Activated T-helper 17 cell treated with anti-CD3 and anti-CD28 coated beads, Interleukin-2, amount 50 U/mL, for 72 hours (primary cell): ENCODE measurements at places on chromosomes 4 and X.

DNA sequence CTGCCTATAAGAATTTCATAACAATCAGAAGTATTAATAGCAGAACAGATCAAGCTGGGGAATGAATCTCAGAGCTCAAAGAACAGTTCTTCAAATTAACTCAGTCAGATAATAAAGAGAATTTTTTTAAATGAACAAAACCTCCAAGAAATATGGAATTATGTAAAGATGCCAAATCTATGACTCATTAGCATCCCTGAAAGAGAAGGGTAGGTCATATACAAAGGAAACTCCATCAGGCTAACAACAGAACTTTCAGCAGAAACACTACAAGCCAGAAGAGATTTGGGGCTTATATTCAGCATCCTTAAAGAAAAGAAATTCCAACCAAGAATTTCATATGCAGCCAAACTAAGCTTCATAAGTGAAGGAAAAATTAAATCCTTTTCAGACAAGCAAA, 28.6 kb downstream of the CBR4 start:
- ATAC-seq: no peak

DNA sequence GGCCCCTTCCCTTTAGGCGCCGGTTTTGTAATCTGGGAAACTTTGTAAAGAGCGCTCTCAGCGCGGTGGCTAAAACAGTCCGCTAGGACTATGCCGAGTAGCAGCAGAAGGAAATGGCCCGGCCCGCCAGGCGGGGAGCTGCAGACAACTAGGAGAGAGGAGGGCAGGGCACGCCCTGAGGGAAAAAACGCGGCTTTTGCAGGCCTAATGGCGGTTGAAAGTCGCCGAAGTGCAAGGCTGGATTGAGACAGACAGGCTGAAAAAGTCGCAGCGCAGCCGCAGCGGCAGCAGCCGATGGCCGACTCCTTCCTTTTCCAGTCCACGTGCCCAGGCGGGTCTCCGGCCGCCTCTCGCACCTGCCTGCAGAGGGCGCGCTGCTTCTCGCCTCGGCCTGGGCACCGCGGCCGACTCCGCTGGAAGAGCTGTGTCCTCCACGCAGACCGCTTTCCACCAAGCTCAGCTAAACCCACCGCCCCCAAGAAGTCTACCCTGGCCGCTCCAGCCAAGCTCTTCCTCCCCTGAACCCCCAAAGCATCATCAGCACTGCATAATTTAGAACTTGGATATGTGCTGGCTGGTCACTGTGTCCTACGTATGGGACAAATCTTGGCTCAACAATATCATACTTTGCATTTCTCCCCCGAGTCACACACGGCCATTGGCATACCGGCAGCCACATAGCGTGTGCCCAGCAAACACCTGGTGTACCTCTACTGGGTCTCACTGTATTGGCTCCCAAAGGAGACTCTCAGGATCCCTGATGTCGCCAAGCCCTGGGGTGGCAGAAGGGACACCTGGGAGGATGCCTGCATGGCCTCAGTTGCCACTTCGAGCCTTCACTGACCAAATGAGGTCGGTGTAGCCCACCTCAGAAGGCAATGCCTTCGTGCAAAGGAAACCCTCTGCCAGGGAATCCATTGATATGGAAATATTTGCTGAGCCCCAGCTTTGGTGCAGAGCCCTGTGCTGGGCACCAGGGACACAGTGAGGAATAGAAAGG, 14.5 kb downstream of the SLC25A5 start:
- H3K4me1 ChIP-seq: no peaks in the 10 kb centered on the region
- H3K27ac ChIP-seq: no peak overlapping the region
- peak overlapping the region; percentile 71 for H3K4me3 ChIP-seq
- peak; percentile 97 for ATAC-seq

DNA sequence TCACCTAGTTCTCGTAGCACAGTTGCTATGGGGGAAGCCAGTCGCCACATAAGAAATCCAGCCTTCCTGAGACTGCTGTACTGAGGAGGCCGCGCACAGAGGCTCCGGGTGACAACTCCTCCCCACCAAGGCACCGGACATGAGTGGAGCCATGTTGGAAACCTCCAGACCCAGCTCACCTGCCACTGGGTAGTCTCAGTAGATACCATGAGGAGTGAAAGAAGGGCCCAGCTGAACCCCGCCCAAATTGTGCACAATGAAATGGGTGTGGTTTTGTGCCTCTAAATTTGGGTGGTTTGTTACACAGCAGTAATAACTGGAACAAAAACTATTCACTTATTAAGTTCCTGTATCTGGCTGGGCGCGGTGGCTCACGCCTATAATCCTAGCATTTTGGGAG, 198.7 kb downstream of the BCOR start:
- peaks cover 6% of the 10 kb centered on the region for H3K4me1 ChIP-seq
- no peak overlapping the region for H3K4me3 ChIP-seq

GRCh38 chr4:2948895-2949781, 14.1 kb downstream of the NOP14 start:
- no peak overlapping the region for H3K4me3 ChIP-seq
- peaks cover 100% of the 10 kb centered on the region for H3K36me3 ChIP-seq
- H3K4me1 ChIP-seq: peaks cover 22% of the 10 kb centered on the region
- peak overlapping the region; percentile 90 for H3K27ac ChIP-seq
- no peaks in the 10 kb centered on the region for H3K27me3 ChIP-seq

DNA sequence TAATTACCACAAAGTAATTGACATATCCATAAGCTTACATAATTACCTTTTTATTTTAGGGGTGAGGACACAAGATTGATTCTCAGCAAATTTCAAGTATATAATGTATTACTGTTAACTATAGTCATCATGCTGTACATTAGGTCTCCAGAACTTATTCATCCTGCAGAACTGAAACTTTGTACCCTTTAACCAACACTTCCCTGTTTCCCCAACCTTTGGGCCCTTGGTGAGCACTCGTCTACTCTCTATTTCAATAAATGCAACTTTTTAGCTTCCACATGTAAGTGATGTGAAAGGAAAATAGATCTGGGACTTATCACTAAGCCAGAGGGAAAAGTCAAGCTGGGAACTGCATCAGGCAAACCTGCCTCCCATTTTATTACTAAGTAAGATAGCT, 33.6 kb upstream of the CCNG2 start:
- peaks cover 4% of the 10 kb centered on the region for H3K27me3 ChIP-seq
- H3K4me1 ChIP-seq: no peaks in the 10 kb centered on the region
- H3K27ac ChIP-seq: no peak overlapping the region
- no peak overlapping the region for H3K4me3 ChIP-seq

- no peak overlapping the region for H3K27ac ChIP-seq
- no peaks in the 10 kb centered on the region for H3K36me3 ChIP-seq
- no peak for ATAC-seq
- no peak overlapping the region for H3K4me3 ChIP-seq
These were observed 168.8 kb upstream of the FAM47A start for GRCh38 chrX:34300871-34301270.

GRCh38 chrX:39613482-39613995, 484.2 kb downstream of the BCOR start:
- H3K27me3 ChIP-seq: no peaks in the 10 kb centered on the region
- H3K4me3 ChIP-seq: peak overlapping the region; percentile 84
- peaks cover 9% of the 10 kb centered on the region for H3K36me3 ChIP-seq
- peaks cover 25% of the 10 kb centered on the region for H3K4me1 ChIP-seq
- peak overlapping the region; percentile 91 for H3K27ac ChIP-seq

DNA sequence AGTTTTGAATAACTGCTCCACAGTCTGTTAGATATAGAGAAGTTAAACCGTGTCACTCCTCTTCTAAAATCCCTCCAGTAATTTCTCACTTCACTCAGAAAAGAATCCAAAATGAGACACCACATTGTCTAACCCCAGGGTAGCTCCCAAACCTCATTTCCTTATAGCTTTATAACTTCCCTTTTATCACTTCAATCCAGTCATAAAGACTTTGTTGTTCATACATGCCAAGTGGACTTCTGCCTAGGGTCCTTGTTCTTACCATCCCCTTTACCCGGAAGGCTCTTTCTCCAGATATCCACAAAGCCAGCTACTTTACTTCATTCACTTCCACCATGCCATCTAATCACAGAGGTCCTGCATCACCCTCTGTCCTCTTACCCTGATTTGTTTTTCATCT, 156.2 kb downstream of the GABRB1 start:
- no peak overlapping the region for H3K27ac ChIP-seq
- ATAC-seq: no peak
- H3K4me1 ChIP-seq: no peaks in the 10 kb centered on the region
- H3K27me3 ChIP-seq: peaks cover 7% of the 10 kb centered on the region
- no peak overlapping the region for H3K4me3 ChIP-seq

DNA sequence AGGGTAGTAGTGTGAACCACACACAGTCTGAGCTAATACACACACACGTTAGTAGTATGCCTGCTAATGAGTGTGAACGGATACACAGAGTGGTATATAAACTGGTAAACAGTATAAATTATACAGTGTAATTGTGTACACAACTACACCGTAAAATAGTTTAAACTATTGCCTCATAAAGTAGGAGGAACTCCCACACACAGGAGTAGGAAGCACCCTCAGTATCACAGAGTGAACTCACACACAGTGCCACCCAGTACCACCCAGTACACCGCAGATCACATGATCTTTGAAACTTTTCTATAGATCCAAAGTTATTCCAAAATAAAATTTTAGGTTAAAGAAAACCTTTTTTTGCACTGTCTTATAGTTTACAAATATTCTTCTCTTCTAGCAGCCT, 275.1 kb downstream of the ADGRA3 start:
- H3K36me3 ChIP-seq: no peaks in the 10 kb centered on the region
- H3K4me1 ChIP-seq: no peaks in the 10 kb centered on the region
- no peak overlapping the region for H3K4me3 ChIP-seq
- H3K27me3 ChIP-seq: no peaks in the 10 kb centered on the region
- H3K27ac ChIP-seq: no peak overlapping the region
- no peak for ATAC-seq

DNA sequence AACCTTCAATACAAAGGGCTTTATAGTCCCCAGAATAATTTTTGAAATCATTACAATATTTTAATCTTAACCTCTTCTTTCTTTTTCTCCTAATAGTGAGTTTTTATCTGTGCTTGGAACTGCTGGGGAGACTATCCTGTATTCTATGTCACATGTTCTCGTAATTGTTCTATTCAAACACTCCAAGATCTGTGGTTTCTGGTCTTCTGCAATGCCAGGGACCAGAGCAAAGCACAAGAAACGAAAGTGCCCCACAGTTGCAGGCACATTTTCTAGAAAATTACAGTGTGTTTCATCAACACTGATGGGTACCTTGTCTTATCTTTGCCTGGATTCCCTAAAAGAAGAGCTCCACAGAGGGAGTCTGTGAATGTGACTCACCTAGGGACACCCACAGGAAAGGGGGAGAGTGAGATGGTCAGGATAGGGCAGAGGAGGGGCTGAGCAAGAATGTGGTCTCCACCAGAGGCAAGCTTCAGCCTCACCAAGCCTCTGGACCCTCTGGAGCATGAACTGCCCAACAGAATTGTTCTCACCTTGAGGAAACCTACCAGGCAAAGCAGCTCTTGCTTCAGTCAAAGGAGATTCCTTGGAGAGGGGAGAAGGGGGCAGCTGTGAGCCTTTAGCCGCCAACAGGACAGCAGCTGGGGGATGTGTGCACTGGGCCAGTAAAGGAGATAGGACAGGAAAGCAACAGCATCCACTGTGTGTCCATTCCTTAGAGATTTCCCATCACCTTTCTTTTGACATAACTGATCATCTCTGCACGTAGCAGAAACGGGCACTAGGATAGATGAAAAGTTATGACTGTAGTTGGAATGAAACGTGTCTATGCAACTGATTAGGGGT, 25.9 kb downstream of the UNC5C start:
- no peaks in the 10 kb centered on the region for H3K36me3 ChIP-seq
- no peak overlapping the region for H3K4me3 ChIP-seq
- no peak overlapping the region for H3K27ac ChIP-seq
- no peaks in the 10 kb centered on the region for H3K27me3 ChIP-seq
- ATAC-seq: no peak
- no peaks in the 10 kb centered on the region for H3K4me1 ChIP-seq

- H3K4me3 ChIP-seq: no peak overlapping the region
- H3K36me3 ChIP-seq: peaks cover 87% of the 10 kb centered on the region
- H3K27ac ChIP-seq: peak overlapping the region; percentile 81
- ATAC-seq: peak; percentile 38
These were observed 55.2 kb downstream of the DOCK11 start for GRCh38 chrX:118550792-118551191.
